ENCODE measurements at places on chromosomes 7 and 10.
A peak's percentile ranks its signal among the peaks of the same experiment; 100 is the strongest.

- DNase-seq: no peak
- peaks cover 3% of the 10 kb centered on the region for H3K27me3 ChIP-seq
- H3K4me1 ChIP-seq: peaks cover 34% of the 10 kb centered on the region
- H3K4me3 ChIP-seq: no peak overlapping the region
- peak overlapping the region; percentile 100 for H3K27ac ChIP-seq
- H3K36me3 ChIP-seq: no peaks in the 10 kb centered on the region
Observed at GRCh38 chr10:72321248-72322029, 33.3 kb downstream of the DNAJB12 start.

GRCh38 chr7:106134241-106134640, 22.1 kb upstream of the SYPL1 start:
- no peak for DNase-seq
- H3K27me3 ChIP-seq: peaks cover 21% of the 10 kb centered on the region

GRCh38 chr7:116173051-116174028, 37.0 kb upstream of the TES start:
- peaks cover 64% of the 10 kb centered on the region for H3K4me1 ChIP-seq
- no peaks in the 10 kb centered on the region for H3K27me3 ChIP-seq
- H3K36me3 ChIP-seq: peaks cover 9% of the 10 kb centered on the region
- DNase-seq: peak; percentile 42

DNA sequence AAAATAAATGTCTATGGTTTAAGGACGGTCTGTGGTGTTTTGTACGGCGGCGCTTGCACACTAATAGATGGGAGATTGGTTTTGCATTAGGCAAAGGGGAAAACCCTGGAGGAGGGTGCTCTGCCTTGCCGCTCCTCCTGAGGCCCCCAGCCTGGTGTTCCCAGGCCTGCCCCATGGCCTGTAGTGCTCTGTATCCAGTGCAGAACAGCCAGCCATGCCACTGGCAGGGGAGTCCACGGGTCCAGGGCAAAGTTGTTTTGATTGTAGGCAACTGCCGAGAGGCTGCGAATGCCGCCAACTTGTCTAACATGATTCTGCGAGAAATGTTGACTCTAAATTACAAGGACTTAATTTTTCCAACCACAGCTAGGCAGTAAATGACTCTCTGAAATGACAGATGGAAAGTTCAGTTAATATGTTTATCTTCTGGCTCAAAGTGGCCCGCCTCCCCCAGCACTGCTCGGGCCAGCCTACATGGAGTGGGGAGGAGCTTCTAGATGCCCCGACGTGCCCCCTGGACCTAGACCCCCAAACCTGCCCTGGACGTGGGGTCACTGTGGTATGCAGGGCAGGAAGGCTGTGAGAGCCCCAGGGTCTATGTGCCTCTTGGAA, 104.6 kb upstream of the GDF10 start:
- H3K4me1 ChIP-seq: no peaks in the 10 kb centered on the region
- H3K4me3 ChIP-seq: no peak overlapping the region
- H3K27ac ChIP-seq: no peak overlapping the region
- no peak for DNase-seq
- no peaks in the 10 kb centered on the region for H3K36me3 ChIP-seq

GRCh38 chr10:108673741-108674140, 1249.6 kb downstream of the XPNPEP1 start:
- H3K36me3 ChIP-seq: no peaks in the 10 kb centered on the region
- no peak for DNase-seq
- H3K27me3 ChIP-seq: no peaks in the 10 kb centered on the region
- H3K4me3 ChIP-seq: no peak overlapping the region
- no peaks in the 10 kb centered on the region for H3K4me1 ChIP-seq
- H3K27ac ChIP-seq: no peak overlapping the region

DNA sequence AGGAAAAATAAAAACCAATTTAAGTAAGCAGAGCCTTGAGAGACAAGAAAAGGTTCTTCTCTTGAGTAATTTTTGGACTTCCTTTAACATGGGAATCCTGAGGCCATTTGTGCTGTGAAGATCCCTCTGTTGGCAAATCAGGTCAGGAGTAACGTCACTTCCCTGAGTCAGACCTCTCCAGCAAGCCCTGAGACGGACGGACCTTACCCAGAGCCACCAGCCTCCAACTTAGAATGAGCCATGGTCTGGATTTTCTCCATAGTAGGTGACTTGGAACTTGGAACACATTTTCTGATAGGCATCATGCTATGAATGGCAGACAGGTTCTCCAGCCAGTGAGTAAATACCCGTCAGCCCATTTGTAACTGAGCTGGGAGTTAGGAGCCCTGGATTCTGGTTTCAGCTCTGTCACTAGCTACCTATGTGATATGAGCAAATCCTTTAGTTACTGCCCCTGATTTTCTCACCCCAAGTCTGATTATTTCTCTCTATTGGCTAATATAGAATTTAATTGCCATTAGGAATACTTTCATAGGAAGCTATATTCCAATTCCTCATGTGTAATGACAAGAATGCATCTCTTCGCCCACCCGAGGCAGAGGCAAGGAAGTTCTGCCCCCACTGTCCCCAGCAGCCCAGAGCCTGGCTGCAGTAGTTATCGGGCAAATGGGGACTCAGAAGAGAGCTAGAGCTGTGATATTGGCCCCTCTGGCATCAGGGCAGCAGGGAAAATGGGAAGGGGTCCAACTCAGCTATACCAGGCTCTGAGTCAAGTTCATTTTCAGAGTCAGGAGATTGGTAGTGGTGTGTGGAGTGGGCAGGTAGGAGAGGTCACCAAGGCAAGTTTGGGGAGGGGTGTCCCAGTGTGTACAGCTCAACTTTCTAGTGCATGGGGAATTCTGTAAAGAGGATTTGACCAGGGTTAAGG, 153.7 kb upstream of the AGK start:
- DNase-seq: no peak
- H3K27me3 ChIP-seq: peaks cover 1% of the 10 kb centered on the region
- H3K36me3 ChIP-seq: no peaks in the 10 kb centered on the region
- H3K27ac ChIP-seq: no peak overlapping the region
- no peak overlapping the region for H3K4me3 ChIP-seq
- no peaks in the 10 kb centered on the region for H3K4me1 ChIP-seq

Data from HFFc6 (cell line).